ENCODE measurements at places on chromosomes 6 and 20.

- no peak for DNase-seq
Observed at GRCh38 chr6:20447581-20448132, 46.0 kb downstream of the E2F3 start.

DNA sequence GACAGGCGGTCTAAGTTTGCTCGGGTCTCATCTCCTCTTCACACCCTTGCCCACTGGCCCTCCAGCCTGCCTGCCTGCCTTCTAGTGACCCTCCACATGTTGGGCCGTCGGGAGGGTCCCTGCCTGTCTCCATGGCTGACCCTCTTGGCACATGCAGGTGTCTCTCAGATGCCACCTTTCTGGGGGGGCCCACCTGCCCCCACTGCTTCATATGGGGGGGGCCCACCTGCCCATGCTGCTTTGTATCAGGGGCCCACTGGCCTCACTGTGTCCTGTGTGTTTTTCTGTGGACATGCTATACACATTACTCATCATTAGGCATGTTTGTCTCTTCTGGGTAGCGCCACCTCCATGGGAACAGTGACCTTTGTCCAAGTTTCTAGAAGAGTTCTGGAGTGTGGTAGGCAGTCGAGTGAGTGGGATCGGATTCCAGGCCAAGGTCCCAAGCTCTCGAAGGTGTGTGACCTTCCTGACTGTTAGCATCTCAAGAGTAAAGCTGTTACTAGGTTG, 40.4 kb upstream of the KIF25 start:
- no peak for DNase-seq

GRCh38 chr6:139370999-139371345, 3.5 kb downstream of the CITED2 start:
- no peak for DNase-seq

DNA sequence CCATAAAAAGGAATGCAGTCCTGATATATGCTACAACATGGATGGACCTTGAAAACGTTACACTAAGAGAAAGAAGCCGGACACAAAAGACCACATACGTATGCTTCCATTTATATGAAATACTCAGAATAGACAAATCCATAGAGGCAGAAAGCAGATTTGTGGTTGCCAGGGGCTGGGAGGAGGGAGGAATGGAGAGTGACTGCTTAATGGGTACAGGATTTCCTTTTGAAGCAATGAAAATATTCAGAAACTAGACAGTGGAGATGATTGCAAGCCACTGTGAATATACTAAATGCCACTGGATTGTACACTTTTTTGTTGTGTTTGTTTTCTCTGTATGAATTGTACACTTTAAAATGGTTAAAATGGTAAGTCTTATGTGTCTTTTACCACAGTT, 29.4 kb upstream of the CDKN1A start:
- no peak for DNase-seq

- no peak for DNase-seq
Observed at GRCh38 chr6:24125980-24126379, at the start of gene NRSN1. Gene NRSN1 (plus strand): TSS chr6:24126215. CDS start chr6:24134328, 8,113 bp downstream.

GRCh38 chr20:7232796-7233195, 465.3 kb downstream of the BMP2 start:
- DNase-seq: no peak

DNA sequence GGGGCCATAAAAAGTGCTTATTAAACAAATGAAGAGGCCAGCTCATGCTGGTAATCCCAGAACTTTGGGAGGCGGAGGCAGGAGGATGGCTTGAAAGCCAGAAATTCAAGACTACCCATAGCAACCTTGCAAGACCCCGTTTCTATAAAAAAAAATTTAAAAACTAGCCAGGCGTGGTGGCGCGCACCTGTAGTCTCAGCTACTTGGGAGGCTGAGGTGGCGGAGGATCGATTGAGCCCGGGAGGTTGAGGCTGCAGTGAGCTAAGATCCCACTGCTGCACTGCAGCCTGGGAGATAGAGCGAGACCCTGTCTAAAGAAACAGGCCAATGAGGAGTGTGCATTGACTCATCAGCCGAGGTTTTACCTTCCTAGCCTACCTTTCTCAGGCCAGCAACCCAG, 15.2 kb downstream of the NPEPL1 start:
- DNase-seq: no peak

- DNase-seq: no peak
Observed at GRCh38 chr20:36861625-36861874, 14.4 kb upstream of the TLDC2 start.

DNA sequence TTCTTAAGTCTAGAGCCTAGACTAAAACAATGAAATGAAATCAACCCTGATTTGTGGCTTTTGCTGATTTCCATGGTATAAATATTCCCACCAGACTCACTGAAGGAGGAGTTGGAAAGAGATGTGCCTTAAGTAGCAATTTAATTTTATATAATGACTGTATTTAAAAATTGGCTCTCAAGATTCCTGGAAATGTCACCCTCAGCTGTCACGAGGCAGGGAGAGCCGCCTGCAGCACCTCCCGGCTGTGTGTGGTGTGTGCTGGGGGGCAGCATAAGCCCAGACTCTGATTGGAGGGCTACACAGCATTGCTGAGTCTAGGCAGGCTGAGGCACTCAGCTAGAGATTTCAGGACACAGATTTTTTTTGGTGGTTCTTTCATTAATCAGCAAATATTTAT, 40.6 kb upstream of the TMEM181 start:
- no peak for DNase-seq

DNA sequence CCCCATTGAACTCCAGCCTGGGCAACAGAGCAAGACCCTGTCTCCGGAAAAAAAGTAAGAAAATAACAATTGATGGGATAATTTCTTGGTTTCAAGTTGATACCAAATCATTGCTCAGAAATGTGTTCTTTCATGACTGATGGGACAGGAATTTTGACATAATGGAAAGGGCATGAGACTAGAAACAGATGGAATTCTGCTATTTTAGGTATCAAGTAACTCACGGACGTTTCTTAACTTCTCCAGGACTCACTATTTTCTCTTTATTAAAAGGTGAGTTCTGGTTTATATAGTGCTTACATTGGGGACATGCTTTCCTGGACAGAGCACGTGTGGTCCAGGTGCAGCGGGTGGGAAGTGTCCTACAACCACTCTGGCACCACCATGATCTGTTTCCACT, 6.0 kb upstream of the DSP start:
- no peak for DNase-seq

GRCh38 chr6:137413482-137413881, 80.7 kb downstream of the OLIG3 start:
- no peak for DNase-seq

GRCh38 chr6:145733207-145733606, 2.1 kb downstream of the EPM2A start:
- no peak for DNase-seq

All from stimulated activated CD8-positive, alpha-beta memory T cell treated with anti-CD3 and anti-CD28 coated beads, Interleukin-2, amount 100 ng/mL, for 1 hour (primary cell).